ENCODE measurements at places on chromosomes 16 and 17.

- no peak for DNase-seq
These were observed 129.6 kb downstream of the ENGASE start for GRCh38 chr17:79204261-79204660.

GRCh38 chr16:82544378-82545160, 82.2 kb upstream of the CDH13 start:
- no peak for DNase-seq

DNA sequence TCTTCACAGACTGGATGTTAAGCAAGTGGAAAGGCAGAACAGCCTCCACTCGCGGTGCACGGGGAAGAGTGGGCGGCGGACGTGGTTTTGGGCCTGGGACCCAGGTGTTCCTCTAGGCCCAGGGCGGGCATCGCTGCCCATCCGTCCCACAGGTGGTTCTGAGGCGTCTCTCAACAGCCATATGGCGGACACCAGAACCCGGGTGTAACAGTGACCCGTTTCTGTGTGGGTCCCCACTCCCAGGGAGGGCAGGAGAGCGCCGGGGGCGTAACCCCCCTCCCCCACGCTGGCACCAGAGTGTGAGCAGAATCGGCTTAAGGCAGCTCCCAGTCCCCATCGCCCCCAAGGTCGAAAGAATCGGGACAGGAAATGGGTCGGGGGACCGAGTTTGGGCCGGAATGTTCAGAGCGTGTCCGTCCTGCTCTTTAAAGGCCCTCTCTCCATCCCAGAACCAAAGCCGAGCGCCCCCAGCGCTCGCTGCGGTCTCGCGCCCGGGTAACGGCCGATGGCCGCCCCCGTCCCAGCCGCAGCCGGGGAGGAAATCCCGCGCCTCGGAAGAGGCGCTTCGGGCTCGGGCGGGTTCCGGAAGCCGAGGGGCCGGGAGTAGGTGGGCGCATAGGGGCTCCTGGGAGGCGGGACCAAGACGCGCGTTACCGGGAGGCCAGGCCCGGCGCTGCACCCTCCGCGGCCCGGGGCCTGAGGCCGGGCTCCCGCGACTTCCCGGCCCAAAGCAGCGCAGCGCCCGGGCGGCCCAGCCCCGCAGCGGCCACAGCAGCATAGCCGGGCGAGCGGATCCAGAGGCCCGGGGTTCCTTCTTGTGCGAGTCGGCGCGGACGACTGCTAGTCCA, at the start of gene TK2:
Gene TK2, minus strand, starts transcription at position 839 of the 848 bp plus-strand sequence. Its CDS starts 61 bp downstream, at position 778.
- peak; percentile 82 for DNase-seq

- no peak for DNase-seq
These were observed 32.8 kb upstream of the ABCC12 start for GRCh38 chr16:48188449-48189102.

DNA sequence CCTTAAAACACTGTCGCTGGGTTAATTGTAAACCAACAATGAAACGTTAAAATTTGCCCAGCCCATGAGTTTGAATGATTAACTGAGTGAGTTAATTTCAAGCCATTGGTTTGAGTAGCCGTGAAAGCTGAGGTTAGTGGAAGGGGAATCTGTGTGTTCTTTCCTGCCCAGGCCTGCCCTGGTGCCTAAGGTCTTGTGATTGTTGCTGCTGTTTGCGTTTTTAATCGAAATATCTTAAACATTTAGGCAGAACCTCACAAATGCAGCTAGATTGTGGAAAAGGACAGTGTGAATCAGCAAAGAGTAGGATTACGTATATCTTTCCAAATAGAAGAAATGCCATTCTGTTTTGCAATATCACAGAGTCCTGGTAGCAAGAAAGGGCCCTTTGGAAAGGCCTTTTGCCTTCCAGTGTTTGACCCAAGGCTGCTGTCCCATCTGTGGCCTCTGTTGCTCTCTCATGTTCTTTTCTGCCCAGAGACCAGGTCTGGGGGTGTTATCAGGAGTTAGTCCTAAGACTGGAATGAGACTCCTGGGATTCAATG, 113.8 kb downstream of the MSI2 start:
- no peak for DNase-seq

GRCh38 chr17:83181991-83182619, 102.7 kb downstream of the METRNL start:
- peak; percentile 66 for DNase-seq

DNA sequence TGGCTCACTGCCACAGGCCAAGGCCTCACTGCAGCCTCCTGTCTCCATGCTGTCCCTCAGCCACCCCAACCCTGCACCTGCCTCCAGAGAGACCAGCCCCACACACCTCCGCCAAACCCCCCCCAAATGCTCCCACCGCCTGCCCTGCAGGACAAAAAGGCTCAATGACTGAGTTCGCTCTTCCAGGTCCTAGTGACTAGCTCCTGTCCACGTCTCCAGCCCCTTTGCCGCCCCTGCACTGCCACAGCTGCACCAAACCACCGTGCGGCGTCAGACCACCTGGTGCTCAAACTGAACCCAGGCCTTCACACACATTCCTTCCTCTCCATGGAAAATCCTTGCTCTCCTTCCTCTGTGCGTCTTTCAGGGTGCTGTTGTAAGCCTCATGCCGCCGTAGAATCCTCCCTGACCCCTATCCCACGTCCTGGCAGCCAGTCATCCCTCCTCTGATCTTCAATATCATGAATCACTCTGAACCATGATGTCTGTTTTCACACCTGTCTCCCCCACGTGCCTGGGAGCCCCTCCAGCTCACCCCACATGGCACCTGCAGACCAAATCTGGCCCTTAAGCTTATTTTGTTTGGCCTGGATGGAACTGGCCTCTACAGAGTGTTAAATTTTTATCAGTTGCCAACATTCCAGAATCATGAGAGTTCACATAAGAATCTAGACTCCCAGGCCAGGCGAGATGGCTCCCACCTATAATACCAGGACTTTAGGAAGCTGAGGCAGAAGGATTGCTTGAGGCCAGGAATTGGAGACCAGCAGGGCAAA, 4.3 kb upstream of the GSG1L start:
- DNase-seq = no peak

- DNase-seq = no peak
These were observed 39.0 kb downstream of the CA4 start for GRCh38 chr17:60188759-60189158.

DNA sequence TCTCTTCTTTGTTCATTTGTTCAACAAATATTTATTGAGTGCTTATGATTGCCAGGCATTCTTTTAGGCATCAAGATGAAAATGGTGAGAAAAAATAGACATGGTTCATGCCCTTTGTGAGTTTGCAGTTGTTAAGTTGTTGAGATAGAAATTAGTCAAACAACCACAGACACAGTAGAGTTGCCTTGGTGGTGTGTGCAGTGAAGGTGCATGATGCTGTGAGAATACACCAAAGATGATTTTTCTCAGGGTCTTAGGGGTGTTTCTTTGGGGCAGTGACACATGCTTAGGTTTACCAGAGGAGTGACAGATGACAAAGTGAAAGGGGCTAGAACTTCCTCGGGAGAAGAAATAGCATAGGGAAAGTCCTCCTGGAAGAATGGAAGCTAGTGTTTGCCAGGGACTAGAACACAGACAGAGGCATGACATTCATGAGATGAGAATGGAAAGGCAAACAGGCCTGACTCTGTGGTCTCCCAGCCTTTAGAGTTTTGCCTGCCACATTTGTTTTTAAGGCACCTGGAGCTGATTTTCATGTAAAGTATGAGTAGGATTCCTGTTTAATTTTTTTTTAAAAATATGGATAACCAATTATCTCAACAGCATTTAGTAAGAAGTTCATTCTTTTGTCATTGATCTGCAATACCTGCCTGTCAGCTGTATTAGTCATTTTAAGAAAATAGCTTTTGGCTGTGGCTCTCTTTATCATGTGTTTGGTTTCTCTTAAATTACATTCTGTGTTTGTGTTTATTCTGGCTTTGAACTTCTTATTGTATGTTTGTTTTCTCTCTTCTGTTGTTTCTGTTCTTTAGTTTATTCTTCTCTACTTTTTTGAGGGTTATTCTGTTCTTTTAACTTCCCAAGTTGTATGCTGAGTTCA, 36.6 kb downstream of the CYLD start:
- no peak for DNase-seq

DNA sequence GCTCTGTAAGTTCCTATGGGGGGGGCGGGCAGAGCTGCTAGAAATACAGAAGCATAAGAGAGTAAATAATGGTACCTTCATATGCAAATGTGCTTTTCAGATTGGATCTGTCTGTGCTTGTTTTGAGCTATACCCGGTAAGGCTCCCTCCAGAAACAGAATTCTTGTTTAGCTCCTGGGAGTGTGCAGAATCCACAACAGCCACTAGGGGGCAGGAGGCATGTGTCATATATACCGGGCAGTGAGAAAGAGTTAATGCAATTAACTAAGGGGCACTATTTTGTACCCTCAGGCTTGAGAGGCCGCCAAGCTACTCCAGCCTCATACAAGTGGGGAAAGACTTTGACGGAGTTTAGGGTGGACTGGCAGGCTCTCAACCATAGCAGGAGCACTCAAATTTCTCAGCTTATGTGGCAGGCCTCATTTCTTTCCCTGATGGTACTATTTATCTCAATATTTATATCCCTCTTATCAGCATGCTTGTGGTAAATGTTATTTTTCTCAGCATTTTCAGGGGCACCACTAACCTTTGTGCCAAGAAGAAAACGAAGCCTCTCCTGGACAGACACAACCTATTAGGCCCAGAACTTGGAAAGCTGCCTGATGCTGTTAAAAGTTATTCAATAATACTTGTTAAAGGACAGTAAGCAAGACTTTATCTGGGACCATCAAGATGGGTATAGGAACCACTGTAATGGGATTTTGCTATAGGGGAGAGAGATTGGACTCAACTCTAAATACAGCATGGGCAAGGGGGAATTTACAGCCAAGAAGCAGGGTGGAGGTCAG, 10.7 kb upstream of the CENPV start:
- peak; percentile 76 for DNase-seq

DNA sequence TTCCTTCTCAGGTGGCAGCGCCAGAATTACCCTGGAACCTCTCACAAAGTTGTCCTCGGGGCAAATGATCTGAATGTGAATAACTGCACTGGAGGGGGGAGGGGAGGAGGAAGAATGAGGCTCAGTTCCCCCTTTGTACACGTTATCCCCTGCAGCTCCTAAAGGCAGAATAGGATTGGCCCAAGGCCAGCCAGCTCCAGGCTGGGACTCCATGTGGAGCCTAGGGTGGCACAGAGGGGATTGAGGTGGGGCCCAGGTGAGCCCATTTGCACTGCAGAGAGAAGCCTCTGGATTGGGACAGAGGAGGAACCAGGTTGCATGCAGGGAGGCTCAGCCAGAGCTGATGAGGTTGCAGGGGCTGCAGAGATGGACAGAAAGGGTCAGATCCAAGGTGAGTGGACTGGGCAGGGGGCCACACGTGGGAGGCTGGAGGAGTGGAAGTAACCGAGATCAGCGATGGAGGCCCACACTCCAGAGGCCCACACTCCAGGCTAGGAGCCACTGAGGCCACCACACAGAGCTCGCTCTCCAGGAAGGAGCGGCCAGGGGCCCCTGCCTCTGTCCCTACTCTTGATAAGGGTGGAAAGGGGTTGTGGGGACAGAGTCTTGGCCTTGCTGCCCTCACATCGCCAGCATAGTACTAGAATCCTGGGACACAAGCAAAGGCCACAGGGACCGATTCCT, 78.6 kb downstream of the RBFOX3 start:
- no peak for DNase-seq

- peak; percentile 87 for DNase-seq
These were observed 37.6 kb downstream of the CTU2 start for GRCh38 chr16:88743693-88744576.

GRCh38 chr16:73847090-73847489, 449.5 kb upstream of the PSMD7 start:
- no peak for DNase-seq

DNA sequence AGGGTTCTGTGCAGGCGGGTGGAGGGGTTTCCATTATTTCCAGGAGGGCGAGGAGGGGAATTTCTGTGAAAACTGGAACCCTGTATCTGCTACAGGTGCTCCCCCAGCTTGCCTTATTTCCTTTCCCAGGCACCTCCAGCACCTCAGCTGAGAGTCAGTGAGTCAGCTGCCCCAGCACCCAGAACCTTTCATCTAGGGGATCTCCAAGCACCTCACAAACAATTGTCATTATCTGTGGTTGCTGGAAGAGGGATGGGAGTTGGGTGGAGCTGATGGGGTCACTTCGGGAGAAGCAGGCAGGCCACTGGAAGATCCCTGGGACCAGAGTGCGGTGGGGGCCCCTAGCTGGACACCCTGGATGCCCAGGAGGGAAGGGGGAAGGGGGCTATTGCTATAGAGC, 10.0 kb upstream of the CLUH start:
- DNase-seq = no peak

DNA sequence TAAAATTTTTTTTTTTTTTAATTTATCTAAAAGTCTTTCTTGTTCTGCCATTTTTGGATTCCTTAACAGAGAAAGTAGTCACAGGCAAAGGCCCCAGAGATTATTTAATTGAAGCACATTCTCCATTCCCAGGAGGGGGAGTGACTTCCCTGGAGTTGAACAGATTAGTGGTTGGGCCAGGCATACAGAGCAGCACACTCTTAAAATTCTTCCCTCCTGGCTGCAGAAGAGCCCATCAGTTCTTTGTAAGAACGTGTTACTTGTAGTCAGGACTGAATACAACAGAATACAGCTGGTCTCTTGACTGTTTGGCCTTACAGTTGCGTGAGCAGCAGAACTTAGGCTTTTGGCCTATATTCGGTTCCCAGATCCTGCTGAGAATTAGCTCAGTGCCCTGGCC, 1.8 kb downstream of the ALKBH5 start:
- no peak for DNase-seq

DNA sequence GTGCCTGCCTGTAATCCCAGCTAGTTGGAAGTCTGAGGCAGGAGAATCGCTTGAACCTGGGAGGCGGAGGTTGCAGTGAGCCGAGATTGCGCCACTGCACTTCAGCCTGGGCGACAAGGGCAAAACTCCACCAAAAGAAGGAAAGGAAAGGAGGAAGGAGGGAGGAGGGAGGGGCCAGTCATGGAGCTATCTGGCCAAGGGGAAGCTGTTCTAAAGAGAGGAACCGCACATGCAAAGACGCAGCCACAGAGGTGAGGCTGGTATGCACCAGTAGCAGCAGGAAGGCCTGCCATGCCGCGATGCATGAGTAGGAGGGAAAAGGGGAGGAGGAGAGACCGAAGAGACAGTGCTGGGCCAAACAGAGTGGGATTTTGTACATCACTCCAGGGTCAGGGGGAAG, 35.9 kb downstream of the HSBP1 start:
- no peak for DNase-seq

GRCh38 chr17:31787857-31788570, 71.0 kb downstream of the COPRS start:
- DNase-seq = no peak

GRCh38 chr17:10046786-10047785, 142.0 kb upstream of the RCVRN start:
- DNase-seq = no peak

DNA sequence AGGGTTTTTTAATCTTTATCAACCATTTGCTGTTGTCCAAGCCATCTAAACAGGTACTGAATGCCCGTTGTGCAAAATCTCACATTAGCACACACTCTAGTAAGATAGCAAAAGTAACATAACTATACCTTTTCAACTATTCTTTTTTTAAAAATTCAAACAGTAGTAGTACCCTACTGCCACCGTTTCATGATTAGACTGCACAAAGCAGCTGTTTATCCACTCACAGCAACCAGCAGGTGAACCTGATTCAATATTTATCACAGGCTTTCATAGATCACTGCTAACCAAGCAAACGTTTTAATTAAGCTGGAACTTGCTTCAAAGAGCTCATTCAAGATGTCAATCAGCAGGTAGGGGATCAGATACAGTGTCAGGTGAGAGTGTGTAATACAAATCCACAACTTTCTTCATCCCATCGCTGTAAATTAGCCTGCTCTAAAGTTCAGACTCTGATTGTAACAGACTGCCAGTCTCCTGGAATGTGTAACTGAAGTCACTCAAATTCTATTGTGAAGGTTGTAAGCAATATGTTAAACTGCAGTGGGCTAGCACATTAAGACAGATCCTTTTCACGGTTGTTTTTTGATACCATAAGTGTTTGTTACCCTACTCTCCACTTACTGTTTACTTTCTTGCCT, 47.3 kb downstream of the BRIP1 start:
- no peak for DNase-seq

All from type B pancreatic cell (in vitro differentiated cells).